ENCODE measurements at places on chromosomes 5 and 9.

- DNase-seq, result no peak
Observed at GRCh38 chr5:113264046-113264445, 170.7 kb downstream of the TSSK1B start.

GRCh38 chr9:113274474-113275156 is 757 bp downstream of the CDC26 start:
- DNase-seq, result no peak

GRCh38 chr9:89926691-89927220 is 321.9 kb downstream of the GADD45G start:
- no peak for DNase-seq

DNA sequence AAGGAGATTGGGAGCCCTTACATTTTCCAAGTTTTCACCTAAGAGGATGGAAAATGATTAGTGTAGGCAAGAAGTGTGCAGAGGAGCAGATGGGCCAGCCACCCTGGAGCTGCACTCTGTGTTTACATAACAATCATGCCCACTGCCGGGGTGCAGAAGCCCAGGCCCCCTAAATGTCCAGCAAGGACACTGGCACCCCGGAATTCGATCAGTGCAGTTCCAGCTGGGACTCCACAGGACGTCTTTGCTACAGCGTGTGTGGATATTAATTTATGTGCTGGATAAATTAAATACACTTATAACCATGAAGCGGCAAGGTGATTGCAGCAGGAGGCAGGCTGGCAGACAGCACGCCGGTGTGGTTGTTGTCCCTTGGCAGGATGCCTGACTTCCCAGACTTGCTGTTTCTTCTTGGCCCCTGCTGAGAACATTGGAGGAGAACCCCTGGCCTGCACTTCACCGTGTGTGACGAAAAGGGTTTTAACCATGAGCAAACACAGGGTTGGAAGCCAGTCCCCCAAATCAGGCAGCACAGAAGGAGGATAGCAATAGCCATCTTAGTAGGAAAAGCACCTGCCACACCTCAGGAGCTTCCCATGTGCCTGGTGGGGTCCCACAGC is 73.7 kb downstream of the GADD45G start:
- DNase-seq, result no peak

DNA sequence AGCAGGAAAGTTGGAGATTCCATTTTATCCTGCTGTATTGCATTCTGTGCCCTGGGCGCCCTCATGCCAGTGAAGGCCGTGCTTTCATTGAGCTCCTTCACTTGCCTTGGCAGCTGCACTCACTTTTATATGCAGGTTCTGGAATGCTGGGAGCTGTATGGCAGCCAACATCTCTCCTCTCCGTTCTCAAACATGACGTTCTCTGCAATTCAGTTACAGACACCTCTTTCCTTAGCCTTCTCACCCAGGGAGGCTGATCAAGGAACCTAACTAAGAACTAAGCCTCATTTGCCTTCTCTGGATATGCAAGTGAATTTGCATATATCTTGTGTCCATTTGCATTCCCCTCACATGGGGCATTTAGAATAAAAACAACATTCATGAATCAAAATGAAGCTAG is 29.4 kb upstream of the PURA start:
- DNase-seq, result no peak
